Right renal cortex interstitium (tissue), 3 donors: ENCODE measurements at places on chromosomes 1 and 21.
A peak's percentile ranks its signal among the peaks of the same experiment; 100 is the strongest.

GRCh38 chr1:16153999-16154673, 1.7 kb downstream of the EPHA2 start:
- DNase-seq, result no peak

DNA sequence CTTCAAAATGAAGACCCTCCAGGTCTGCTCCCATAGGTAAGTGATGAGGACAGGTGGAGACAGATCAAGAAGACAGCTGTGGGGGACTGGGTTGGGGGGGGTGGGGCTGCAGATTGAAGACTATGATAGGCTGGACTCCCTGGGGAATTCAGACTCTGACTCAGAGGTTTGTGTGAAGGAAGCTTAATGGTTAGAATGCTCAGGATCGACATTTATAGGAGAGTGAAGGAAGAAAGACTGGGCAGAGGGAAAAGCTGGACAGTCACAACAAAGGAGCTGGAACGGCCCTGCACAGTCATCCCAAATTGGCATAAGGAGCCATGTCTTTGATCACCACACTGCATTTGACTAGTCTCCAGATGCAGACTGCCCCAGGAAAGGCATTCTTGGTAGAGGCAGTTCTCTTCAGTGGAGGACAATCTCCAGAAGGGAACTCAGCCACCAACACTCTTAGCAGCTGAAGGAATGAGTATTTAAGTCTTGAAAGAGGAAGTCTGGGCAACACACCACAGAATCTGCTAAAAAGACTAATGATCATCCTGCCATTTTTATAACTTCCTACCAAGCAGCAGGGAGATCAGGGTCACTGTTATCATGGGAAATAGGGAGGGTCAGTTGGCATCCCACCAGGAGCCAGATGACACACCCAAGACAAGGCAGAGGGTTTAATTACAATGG, 120.0 kb upstream of the ZC3H11B start:
- DNase-seq, result no peak

DNA sequence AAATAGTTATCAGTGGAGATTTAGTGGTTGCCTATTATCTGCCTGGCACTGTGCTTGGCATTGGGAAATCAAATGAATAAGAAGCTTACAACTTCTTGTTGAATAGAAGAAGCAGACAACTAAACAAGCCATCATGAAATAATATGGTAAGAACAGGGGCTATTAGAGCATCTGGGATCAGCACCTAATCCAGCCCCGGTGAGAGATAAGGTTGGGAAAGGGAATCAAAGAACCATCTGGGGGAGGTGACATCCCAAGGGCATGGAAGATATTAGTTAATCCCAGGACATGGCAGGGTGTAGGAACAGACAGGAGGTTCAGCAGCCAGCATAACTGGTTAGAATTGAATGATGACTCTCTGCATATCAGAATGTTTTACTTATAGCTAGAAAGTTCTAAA, 36.3 kb upstream of the SUCO start:
- no peak for DNase-seq

- no peak for DNase-seq
Measured at GRCh38 chr1:216476341-216476740, 53.1 kb upstream of the USH2A start.

GRCh38 chr21:26124896-26125295, 45.7 kb downstream of the APP start:
- no peak for DNase-seq

DNA sequence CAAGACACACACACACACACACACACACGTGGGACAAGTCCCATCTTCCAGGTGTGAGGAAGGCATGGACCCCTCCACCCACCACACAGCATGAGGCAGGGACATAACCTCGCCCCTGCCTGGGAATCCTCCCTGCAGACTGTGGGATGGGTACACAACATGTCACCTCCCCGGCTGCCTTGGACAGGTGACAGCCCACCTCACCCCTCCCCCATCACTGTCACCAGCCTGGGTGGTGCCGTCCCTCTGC, 40.7 kb downstream of the AHDC1 start:
- no peak for DNase-seq

DNA sequence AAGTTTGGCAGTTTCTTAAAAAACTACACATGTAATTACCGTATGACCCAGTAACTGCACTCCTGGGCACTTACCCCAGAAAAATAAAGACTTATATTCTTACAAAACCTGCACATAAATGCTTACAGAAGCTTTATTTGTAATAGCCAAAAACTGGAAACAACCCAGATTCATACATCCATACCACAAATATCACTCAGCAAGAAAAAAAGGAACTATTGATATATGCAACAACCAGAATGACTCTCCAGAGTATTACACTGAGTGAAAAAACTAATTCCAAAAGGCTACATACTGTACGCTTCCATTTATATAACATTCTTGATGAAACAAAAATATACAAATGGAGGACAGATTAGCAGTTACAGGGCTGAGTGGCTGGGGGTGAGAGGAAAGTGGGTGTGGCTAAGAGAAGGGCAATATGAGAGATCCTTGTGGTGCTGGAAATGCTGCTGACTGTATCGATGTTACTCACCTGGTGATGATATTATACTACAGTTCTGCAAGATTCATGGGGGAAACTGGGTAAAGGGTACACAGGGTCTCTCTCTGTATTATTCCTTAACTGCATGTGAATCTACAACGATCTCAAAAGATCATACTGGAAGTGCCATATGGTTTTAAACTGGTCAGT, 96.0 kb upstream of the GNG4 start:
- no peak for DNase-seq

GRCh38 chr1:228320394-228320793, 86.2 kb downstream of the TRIM11 start:
- DNase-seq, result no peak

- no peak for DNase-seq
Measured at GRCh38 chr1:23809751-23810171, 9.2 kb upstream of the GALE start.

GRCh38 chr1:19341201-19342061, 29.3 kb downstream of the SLC66A1 start:
- peak; percentile 32 for DNase-seq

DNA sequence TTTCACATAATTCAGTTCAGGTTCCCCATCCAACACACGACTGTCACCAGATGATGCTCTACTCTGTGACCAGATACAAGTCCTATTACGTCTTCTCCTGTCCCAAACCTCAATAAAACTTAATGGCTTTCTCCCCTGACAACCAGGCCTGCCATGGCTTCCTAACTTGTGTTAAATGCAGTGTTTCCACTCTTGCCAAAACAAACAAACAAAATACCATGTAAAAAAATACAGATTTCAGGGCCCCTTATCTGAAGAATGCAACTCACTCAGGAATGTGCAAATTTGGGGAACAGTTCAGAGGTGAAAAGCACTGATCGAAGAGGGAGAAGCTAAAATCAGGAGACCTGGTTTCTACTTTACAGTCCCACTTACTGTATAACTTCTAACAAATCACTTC, 863 bp upstream of the NUF2 start:
- DNase-seq, result no peak

DNA sequence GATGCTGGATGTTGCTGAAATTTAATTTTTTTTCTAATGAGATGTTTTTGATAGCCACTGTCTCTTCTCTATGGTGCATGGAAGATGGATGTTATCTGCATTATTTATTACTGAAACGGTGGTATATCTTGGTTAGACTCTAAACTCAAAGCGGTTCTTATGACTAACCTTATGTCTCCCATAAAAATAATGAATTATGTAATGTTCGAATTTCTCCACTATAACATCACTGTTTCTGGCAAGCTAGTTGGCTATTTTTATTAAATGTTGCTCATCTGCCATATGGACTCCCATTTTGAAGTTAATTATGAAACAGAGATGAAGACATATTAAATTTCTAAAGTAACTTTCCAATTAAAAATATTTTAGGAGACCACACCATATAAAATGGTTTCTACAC, 808.6 kb upstream of the ADGRL4 start:
- no peak for DNase-seq

DNA sequence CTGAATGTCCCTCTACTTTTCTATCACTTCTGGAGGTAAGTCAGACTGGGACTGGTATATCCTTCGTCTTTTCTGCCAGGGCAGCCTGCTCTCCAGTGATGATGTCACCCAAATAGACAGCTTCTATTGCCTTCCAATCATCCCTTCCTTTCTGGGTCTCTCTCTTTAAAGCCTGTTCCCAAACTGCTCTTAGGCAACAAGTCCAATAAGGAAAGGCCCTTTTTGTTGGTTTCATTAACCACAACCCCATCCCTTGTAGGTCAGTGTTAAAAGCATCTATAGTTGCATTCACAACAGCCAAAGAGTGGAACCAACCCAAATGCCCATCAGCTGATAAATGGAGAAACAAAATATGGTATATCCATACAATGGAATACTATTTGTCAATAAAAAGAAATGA, 114.4 kb downstream of the CNIH3 start:
- DNase-seq, result no peak

- DNase-seq, result no peak
Measured at GRCh38 chr1:154759196-154759595, 110.9 kb downstream of the KCNN3 start.

GRCh38 chr21:22743085-22743484, 1744.9 kb downstream of the NCAM2 start:
- DNase-seq, result no peak

- DNase-seq, result no peak
Measured at GRCh38 chr1:224212618-224213061, 29.6 kb downstream of the DEGS1 start.

- no peak for DNase-seq
Measured at GRCh38 chr1:5200006-5200405, 545.6 kb downstream of the AJAP1 start.

GRCh38 chr21:14583629-14584255, 37.6 kb upstream of the SAMSN1 start:
- no peak for DNase-seq

DNA sequence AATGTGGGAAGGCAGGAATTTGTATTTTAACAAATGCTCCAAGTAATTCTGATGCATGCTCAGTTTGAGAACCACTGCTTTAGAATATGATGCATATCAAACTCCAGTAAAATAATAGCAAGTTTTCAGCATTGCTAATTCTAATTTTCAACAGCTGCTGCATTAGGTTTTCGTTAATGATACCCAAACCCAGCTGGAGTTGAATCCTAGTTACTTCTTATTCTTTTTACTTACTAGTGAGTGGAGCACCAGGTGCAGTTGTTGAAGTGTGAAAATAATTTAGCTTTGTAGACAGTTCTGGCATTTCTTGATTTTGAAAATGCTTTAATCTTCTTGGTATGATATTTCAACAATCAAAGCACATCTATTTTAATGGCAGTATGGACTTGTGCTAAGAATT, 138.5 kb downstream of the HS2ST1 start:
- no peak for DNase-seq

GRCh38 chr1:221200464-221200863, 321.2 kb downstream of the HLX start:
- no peak for DNase-seq

GRCh38 chr1:61097722-61098121, 15.4 kb downstream of the NFIA start:
- DNase-seq, result no peak

GRCh38 chr1:198934901-198935305, 296.1 kb downstream of the PTPRC start:
- DNase-seq, result no peak

- DNase-seq, result no peak
Measured at GRCh38 chr1:200337831-200338230, 72.0 kb downstream of the ZNF281 start.

- no peak for DNase-seq
Measured at GRCh38 chr1:61616830-61617229, 108.1 kb downstream of the TM2D1 start.

- DNase-seq, result no peak
Measured at GRCh38 chr1:44970317-44970716, 16.1 kb downstream of the EIF2B3 start.

- no peak for DNase-seq
Measured at GRCh38 chr1:175009532-175009931, 9.8 kb downstream of the CACYBP start.

- no peak for DNase-seq
Measured at GRCh38 chr1:117143172-117143571, 21.6 kb upstream of the TRIM45 start.

DNA sequence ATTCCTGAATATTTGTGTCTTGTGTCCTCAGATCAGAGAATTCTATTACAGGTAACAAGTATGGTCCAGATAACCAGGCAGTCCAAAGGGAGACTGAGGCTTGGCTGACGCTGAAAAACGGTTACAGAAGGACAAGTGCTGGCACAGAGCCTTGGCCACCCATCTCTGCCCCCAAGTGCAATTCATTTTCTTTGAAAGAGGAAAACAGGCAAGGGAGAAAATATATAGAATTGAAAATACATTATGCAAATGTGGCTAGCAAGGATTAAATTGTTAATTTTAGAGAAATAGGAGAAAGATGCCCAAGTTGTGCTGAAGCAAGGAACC, 1.2 kb downstream of the SORT1 start:
- DNase-seq, result no peak

- DNase-seq, result no peak
Measured at GRCh38 chr1:192261476-192261875, 55.3 kb upstream of the RGS21 start.

- no peak for DNase-seq
Measured at GRCh38 chr1:39992234-39992633, 37.3 kb downstream of the MFSD2A start.

GRCh38 chr1:180166436-180166800, 11.7 kb downstream of the QSOX1 start:
- DNase-seq, result no peak

GRCh38 chr1:205584732-205585131, 47.1 kb downstream of the ELK4 start:
- no peak for DNase-seq

DNA sequence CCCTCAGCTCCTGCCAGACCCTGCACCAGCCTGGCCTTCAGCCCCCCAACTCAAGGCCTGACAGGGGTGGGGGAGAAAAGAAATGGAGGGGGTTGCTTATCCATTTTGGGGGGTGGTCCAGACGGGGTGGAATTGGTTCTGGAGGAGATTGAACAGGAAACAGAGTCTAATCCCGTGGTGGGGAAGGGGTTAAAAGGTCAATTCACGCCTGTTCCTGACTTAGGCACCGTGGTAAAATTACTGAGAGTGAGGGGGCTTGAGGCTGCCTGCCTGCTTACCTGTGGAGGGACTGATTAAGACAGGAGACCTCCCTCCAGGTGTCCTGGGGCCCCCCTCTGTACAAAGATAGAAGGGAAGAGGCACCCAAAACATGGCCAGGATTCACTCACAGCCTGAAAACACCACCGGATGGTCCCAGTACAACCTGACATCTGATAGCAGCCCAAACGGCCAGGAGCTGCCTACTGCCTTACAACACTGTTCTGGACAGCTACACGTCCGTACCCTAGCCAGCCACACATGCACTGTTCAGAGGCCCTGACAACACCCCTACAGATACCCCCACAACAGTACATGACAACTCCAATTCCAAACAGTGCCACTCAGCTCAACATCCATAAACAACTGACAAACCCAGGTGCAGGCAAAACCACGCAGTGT, 31.8 kb downstream of the AHDC1 start:
- no peak for DNase-seq
